Activated CD8-positive, alpha-beta T cell treated with anti-CD3 and anti-CD28 coated beads for 36 hours (primary cell): ENCODE measurements at places on chromosomes 16 and 17. TPM values are rescaled to one million over a fixed set of nuclear protein-coding genes. Genes with fewer than 3 reads are reported as not detected.

DNA sequence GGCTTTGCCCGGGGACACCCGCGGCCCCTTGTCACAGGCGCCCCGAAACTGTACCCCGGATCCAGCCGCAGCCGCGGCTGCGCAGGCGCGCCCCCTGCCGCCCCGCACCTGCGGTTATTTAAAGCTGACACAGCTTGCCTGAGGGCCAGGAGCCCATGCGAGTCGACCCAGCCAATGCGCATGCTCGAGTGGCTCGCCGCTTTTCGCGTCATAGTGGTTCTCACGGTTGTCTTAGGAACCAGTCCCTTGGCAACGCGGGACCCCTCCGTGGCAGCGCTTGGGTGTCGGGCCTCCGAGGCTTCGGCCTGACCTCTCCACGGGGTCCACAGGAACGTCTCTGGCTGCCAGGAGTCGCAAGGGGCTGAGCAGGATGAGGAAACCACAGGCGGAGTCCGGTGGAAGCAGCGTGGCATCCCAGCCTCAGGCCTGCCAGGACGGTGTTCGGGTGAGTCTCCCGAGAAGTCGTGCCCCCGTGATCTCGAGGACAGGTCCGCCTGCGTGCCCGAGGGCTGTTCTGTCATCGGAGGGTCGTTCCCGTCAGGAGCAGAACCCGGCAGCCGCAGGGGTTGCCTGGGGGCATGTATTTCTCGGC lies 716.9 kb downstream of the KCNJ18 start:
- DNase-seq: no peak
- no peak overlapping the region for H3K4me3 ChIP-seq
- H3K4me1 ChIP-seq: no peaks in the 10 kb centered on the region
- no peak overlapping the region for H3K27ac ChIP-seq

- H3K27me3 ChIP-seq: peaks cover 46% of the 10 kb centered on the region
- no peak overlapping the region for H3K27ac ChIP-seq
- no peak for DNase-seq
- peak overlapping the region; percentile 80 for H3K4me3 ChIP-seq
- peaks cover 7% of the 10 kb centered on the region for H3K36me3 ChIP-seq
- H3K4me1 ChIP-seq: peaks cover 24% of the 10 kb centered on the region
Measured at GRCh38 chr17:60135951-60136666, 13.7 kb upstream of the CA4 start.

The ZP2 gene
- not detected for total RNA-seq

The RUNDC3A gene
- 0.22 TPM for total RNA-seq

The KRTAP4-6 gene
- not detected for total RNA-seq

- peaks cover 16% of the 10 kb centered on the region for H3K4me1 ChIP-seq
- DNase-seq: no peak
- no peaks in the 10 kb centered on the region for H3K27me3 ChIP-seq
Measured at GRCh38 chr17:76775021-76775600, 37.2 kb downstream of the MFSD11 start.

DNA sequence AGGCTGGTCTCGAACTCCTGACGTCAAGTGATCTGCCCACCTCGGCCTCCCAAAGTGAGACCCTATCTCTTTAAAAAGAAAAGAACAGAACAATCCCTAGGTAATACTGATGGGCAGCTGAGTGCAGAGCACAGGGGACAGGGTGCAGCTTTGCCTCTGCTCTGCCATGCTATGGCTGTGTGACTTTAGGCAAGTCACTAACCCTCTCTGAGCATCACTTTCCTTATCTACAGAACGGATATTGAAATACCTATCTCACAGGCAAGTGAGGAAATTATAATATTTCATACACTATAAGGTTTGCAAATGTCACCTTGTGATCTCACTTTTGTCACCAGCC lies 4.1 kb downstream of the CASKIN2 start:
- no peaks in the 10 kb centered on the region for H3K36me3 ChIP-seq
- no peaks in the 10 kb centered on the region for H3K27me3 ChIP-seq
- no peak overlapping the region for H3K27ac ChIP-seq
- peaks cover 3% of the 10 kb centered on the region for H3K4me1 ChIP-seq
- H3K4me3 ChIP-seq: no peak overlapping the region

DNA sequence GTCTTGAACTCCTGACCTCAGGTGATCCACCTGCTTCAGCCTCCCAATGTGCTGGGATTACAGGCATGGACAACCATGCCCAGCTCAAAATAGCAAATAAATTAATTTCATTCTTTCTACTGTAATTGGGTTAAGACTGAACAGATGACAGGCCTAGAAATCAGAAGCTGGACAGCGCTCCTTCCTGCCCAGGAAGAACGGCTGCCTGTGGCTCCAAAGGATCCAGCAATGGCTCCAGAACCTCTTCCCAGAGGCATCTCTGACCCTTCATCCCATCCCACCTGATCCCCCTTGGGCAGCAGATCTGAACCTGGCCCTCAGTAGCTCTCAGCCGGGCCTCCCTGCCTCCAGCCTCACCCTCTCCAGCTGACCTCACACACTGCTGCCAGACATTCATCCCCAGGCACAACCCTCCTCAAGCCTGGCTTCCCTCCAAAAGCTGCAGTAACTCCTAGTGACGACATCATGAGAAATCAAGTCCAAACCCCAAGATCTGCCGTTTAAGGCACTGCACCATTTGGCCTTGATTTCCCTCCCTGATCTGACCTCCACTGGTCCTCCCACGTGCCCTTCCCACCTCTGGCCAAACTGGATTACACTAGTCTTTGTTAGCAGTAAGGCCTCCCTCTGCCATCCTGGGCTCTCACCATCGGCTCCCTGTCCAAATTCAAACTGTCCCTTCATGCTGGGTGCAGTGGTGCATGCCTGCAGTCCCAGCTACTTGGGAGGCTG lies 3.1 kb upstream of the MIF4GD start:
- H3K4me3 ChIP-seq: no peak overlapping the region
- H3K4me1 ChIP-seq: peaks cover 22% of the 10 kb centered on the region
- DNase-seq: no peak
- peaks cover 39% of the 10 kb centered on the region for H3K36me3 ChIP-seq
- no peak overlapping the region for H3K27ac ChIP-seq

The ALOX15 gene
- total RNA-seq: not detected

The TUBG2 gene
- 7.5 TPM for total RNA-seq

DNA sequence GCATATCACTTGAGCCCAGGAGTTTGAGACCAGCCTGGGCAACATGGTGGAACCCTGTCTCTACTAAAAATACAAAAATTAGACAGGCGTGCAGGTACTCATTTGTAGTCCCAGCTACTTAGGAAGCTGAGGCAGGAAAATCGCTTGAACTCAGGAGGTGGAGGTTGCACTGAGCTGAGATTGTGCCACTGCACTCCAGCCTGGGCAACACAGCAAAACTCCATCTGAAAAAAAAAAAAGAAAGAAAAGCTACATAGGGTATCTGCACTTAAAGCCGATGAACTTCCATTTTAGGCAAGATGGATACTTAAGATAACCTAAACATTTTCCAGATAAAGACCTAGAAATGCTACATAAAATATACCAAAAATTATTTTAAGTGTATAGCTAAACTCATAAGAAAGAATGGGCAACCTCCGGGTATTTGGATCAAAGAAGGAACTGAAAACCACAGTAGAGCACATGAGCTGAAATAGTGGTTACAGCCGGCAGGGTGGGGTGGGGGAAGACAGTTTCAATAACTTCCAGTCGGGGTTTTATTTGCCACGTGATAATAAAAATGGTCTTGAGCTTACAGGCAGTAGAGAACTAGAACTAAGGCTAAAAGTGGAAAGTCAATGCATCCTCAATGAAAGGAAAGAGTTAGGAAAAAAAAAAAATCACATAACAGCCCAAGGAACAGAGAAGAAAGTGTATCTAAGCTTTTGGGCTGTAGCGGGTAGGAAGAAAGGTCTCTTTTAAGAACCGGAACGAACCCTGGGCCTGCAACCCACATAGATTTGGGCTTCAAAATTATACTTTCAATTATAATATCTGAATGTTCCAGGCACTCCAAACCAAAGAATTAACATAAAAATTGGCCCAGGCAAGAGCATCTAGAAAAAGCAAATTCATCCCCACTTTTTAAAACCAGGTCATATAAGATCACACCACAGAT lies 53.1 kb downstream of the CFDP1 start:
- peaks cover 47% of the 10 kb centered on the region for H3K4me1 ChIP-seq
- H3K4me3 ChIP-seq: peak overlapping the region; percentile 6
- peaks cover 47% of the 10 kb centered on the region for H3K36me3 ChIP-seq

The TSPOAP1 gene
- total RNA-seq: 21.1 TPM

DNA sequence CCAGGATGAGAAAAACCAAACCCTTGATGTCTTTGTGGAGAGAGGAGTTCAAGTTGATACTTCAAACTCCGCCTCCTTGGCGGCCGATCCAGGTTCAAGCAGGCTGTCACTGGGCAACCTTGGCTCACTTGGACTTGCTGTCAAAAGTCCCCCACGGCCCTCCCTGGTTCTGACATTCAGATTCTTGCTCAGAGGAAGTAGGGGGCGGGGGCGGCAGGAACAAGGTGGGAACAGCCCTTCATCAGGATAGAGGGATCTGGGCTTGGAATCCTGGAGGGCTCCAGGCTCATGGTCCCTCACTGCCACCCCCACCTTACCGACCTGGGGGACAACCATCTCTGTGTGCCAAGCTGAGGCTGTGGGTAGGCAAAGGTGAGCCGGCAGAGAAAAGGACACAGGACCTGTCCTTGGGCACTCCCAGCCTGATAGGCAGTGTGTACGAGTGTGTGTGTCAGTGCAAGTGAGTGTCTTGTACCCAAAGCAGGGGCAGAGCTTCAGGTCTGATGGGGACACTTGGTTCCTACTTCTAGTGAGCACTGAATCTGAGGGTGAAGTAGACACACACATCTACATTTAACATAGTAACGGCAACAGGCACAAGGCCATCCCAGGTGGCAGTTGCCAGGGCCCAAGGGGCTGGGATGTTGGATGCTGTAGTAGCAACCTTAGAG lies 6.6 kb upstream of the TSPOAP1 start:
- peaks cover 6% of the 10 kb centered on the region for H3K27me3 ChIP-seq
- peak overlapping the region; percentile 81 for H3K4me3 ChIP-seq
- peak overlapping the region; percentile 96 for H3K27ac ChIP-seq
- peak; percentile 78 for DNase-seq
- H3K36me3 ChIP-seq: peaks cover 74% of the 10 kb centered on the region
- H3K4me1 ChIP-seq: no peaks in the 10 kb centered on the region

The TNFRSF17 gene
- total RNA-seq: not detected

GRCh38 chr17:4175921-4176807 lies 33.2 kb downstream of the CYB5D2 start:
- DNase-seq: peak; percentile 55
- H3K4me1 ChIP-seq: peaks cover 48% of the 10 kb centered on the region
- H3K27ac ChIP-seq: peak overlapping the region; percentile 98

The PTGES3L gene
- 2.8 TPM for total RNA-seq

- DNase-seq: no peak
- peaks cover 13% of the 10 kb centered on the region for H3K27me3 ChIP-seq
- no peak overlapping the region for H3K27ac ChIP-seq
- H3K4me1 ChIP-seq: peaks cover 6% of the 10 kb centered on the region
- no peaks in the 10 kb centered on the region for H3K36me3 ChIP-seq
- H3K4me3 ChIP-seq: no peak overlapping the region
Measured at GRCh38 chr16:4283441-4283840, 10.6 kb upstream of the TFAP4 start.

- H3K27ac ChIP-seq: no peak overlapping the region
- no peak for DNase-seq
- no peak overlapping the region for H3K4me3 ChIP-seq
- peaks cover 3% of the 10 kb centered on the region for H3K36me3 ChIP-seq
Measured at GRCh38 chr17:32731556-32732295, 145.2 kb downstream of the MYO1D start.

The RPA1 gene
- 197 TPM for total RNA-seq

- peaks cover 1% of the 10 kb centered on the region for H3K27me3 ChIP-seq
Measured at GRCh38 chr16:72241930-72242329, 70.0 kb upstream of the PMFBP1 start.

The KRT39 gene
- not detected for total RNA-seq

The IKZF3 gene
- 52.2 TPM for total RNA-seq

DNA sequence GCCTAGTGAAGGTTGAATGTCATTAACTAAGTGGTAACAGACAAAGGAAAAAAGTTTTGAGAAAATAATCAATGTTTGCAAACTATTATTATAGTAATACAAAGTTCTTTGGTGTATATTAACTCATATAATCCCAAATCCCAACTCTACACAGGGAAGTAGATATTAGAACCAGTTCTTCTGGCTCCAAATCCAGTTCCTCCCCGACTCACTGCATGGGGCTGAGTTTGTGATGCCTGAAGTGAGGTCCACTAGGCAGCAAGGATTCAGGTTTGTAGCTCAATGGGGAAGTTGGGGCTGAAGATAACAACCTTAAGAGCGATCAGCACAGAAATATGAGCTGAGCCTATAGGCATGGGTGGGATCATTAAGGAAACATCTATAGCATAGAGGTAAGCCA lies 5.6 kb upstream of the SYNRG start:
- no peak for DNase-seq
- no peaks in the 10 kb centered on the region for H3K27me3 ChIP-seq
- peaks cover 4% of the 10 kb centered on the region for H3K4me1 ChIP-seq
- no peak overlapping the region for H3K4me3 ChIP-seq
- peaks cover 22% of the 10 kb centered on the region for H3K36me3 ChIP-seq
- H3K27ac ChIP-seq: no peak overlapping the region

DNA sequence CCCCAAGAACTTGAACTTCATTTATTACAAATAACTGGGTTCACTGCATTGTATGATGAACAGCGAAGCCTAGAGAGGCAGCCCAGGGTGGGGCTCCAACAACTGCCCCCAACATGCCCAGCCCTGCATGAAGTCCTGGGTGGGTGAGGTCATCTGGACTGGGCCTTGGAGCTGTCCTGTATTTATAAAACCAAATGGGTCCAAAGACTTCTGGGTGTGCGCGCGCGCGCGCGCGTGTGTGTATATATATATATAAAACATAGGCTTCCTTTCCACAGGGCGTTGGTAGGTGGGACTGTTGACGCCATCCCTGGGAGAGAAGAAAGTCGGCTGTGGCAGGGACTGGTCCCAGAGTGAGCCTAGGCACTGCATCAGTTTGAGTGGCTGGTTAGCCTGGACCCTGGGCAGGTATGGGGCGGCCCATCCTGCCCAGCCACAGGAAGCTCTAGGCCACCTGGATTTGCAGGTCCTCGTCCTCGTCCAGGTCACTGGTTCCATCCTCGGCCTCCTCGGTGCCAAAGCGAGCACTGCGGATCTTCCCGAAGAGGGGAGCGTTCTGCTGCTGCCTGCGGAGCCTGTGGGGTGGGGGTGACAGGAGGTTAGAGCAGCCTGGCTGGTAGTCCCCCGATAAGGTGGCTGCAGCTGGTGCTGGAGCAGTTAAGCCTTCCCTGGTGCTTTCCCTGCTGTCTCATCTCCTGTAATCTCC lies 23.9 kb downstream of the CCDC102A start:
- no peak for DNase-seq
- no peaks in the 10 kb centered on the region for H3K36me3 ChIP-seq
- H3K27me3 ChIP-seq: no peaks in the 10 kb centered on the region
- no peak overlapping the region for H3K4me3 ChIP-seq
- H3K27ac ChIP-seq: no peak overlapping the region

DNA sequence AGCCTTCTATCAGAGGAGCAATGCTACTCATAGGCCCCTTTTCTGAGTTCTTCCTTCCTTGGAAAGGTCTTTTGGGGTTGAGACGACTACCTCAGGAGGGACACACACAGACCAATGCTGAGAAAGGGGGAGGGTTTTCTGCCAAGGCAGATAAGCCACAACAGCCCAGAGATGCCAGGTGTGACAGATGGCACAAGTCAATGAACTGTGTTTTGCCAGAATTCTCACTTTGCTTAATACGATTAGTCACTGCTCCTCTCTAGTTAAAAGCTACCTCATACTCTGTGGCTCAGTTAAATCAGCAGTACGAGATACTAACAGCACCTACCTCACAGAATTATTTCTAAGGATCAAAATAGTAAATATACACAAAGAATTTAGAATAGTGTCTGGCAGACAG lies 8.0 kb downstream of the BRD7 start:
- peaks cover 35% of the 10 kb centered on the region for H3K36me3 ChIP-seq
- peaks cover 51% of the 10 kb centered on the region for H3K4me1 ChIP-seq
- no peak for DNase-seq
- H3K27me3 ChIP-seq: no peaks in the 10 kb centered on the region
- H3K4me3 ChIP-seq: no peak overlapping the region
- peak overlapping the region; percentile 58 for H3K27ac ChIP-seq
